ENCODE measurements at places on chromosomes 12 and 14.
A peak's percentile ranks its signal among the peaks of the same experiment; 100 is the strongest.

DNA sequence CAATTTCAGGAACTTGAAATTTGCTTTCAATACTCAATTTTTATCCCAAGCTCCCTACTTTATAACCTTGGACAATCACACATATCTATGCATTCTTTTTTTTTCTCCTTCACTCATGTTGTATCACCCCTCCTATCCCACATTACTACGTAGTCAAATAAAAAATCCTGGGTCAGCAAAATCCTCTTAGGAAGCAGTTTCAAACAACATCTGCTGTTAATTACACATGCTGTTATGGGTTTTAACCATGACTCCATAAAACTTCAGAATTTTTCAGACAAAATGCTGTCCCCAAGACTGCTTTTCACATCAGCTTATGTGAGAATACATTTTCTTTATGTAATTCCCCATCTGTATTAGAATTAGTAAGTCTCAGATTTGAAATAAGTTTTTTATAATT is 61.7 kb downstream of the LRFN5 start:
- DNase-seq = no peak

- DNase-seq = peak; percentile 37
Measured at GRCh38 chr12:47949441-47950341, 13.7 kb upstream of the TMEM106C start.

- no peak for DNase-seq
Measured at GRCh38 chr12:116636608-116637519, 77.7 kb downstream of the MAP1LC3B2 start.

DNA sequence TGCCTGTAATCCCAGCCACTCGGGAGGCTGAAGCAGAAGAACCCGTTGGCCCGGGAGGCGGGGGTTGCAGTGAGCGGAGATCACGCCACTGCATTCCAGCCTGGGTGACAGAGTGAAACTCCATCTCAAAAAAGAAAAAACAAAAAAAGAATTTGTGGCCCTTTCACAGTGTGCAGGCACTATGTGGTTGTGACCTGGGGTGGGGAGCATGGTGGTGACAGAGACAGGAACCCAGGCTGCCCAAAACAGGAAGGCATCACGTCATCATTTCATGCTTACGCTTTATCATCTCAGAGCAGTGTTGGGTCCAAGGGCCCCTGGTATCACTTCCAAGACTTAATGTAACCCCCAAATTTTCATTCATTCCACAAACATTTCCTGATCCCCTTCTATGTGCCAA is 175.7 kb upstream of the GSC start:
- no peak for DNase-seq

DNA sequence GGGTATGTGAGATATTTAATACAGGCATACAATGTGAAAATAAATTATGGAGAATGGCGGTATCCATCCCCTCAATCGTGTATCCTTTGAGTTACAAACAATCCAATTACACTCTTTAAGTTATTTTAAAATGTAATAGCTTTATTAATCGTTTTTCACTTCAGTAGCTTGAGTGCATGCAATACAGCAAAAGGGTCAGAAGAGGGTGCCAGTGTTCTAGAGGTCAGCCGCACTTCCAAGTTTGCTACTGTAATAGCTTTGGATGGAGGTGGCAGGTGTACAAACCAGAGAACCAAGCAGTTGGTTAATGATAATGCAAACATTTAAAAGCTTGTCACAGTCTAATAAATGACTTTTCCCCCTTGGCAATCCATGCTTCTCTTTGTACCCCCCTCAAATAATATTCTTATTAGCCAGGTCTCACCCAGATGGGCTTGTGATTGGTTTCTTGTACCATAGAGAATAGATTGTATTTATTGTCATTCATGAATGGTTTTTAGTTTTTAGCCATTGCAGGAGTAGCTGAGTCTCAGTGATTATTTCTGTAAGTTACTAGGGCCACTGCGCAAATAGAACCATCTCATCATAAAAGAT is 127.0 kb downstream of the ERC1 start:
- peak; percentile 69 for DNase-seq

- no peak for DNase-seq
Measured at GRCh38 chr14:46464341-46464740, 187.2 kb downstream of the RPL10L start.

- no peak for DNase-seq
Measured at GRCh38 chr12:49344486-49345050, 2.1 kb upstream of the DNAJC22 start.

DNA sequence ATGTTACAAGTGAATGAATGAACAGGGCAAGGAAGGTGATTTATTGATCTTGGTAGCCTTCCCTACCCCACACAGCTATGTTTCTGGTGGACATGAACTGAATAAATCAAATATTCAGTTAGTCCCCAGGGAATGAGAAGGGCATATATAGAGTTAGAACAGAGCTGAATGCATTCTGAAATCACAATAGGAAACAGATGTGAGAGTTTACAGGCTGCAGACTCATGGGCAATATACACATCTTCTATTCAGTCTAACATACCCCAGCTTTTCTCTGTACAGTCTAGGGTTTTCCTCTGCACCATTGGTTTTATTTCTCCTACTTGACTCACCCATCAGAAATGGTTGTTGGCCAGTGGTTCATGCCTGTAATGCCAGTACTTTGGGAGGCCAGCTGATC is 7.3 kb upstream of the STX2 start:
- no peak for DNase-seq
